ENCODE measurements at places on chromosomes 4 and X. TPM values are rescaled to one million over a fixed set of nuclear protein-coding genes. Genes with fewer than 3 reads are reported as not detected.

GRCh38 chrX:56284269-56284668 lies 52.1 kb downstream of the KLF8 start:
- no peak for DNase-seq

DNA sequence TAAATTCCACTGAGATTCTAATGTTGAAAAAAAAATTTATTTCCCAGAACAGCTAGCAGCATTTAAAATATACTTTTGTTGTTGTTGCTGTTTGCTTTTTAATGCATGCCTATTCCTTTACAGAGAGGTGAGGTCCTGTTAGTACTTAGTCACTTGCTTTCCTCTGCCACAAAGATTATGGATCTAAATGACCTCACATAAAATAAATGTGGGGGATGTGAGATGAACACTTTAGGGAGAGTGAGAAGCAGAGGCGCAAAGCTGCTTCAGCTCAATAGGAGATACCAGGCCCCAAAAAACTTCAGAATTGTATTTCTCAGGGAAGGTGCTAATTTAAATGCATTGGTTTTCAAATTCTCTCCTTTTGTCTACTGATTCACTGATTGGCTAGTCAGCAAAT lies 4.0 kb downstream of the LDB2 start:
- DNase-seq, result no peak

GRCh38 chr4:59655996-59656395 lies 1544.1 kb upstream of the ADGRL3 start:
- DNase-seq, result no peak

DNA sequence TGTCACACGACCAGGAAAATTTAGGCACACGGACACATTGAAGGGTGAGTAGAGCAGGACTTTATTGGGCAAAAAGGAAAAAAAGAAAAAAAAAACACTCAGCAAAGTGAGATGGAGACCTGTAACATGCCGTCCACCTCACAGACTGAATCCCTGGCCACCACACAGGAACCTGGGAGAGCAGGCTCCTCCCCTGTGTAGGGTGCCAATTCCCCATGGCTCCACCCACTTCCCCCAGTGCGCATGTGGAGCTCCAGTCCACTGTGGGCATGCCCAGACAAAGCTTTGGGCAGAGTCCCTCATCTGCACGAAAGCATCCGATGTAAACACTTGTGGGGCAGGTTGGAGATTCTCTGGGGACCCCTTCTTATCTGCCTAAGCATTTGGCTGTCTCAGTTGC lies 23.6 kb upstream of the CBR4 start:
- no peak for DNase-seq

Gene LPAR4
- total RNA-seq, result under 0.01 TPM

Gene CD38
- total RNA-seq, result 0.07 TPM

Gene NEIL3
- total RNA-seq, result 8.1 TPM

Gene GPC3
- total RNA-seq, result not detected
